Tibial nerve (tissue), 4 donors: ENCODE measurements at places on chromosomes 1 and 21. TPM values are rescaled to one million over a fixed set of nuclear protein-coding genes. Genes with fewer than 3 reads are reported as not detected.

The MTARC2 gene
- total RNA-seq, result 24.3 TPM

DNA sequence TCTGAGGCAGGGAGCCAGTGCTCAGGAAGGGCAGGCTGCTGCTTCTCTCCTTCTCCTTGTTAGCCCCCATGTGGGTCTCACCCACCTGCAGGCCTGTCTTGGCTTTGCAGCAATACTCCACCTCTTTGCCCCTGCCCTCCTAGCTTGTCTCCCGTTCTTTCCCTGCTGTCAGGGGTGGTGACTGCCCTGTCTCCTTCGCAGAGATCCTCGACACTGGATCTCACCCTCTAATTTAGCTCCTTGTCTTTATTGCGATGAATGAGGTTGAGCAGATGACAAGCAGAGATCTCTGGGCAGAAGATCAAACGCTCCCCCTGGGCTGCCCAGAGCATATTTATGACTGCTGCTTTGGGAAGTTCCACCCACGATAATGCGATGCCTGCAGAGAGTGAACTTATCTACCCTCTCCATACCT lies 199.2 kb downstream of the ROR1 start:
- DNase-seq, result no peak

DNA sequence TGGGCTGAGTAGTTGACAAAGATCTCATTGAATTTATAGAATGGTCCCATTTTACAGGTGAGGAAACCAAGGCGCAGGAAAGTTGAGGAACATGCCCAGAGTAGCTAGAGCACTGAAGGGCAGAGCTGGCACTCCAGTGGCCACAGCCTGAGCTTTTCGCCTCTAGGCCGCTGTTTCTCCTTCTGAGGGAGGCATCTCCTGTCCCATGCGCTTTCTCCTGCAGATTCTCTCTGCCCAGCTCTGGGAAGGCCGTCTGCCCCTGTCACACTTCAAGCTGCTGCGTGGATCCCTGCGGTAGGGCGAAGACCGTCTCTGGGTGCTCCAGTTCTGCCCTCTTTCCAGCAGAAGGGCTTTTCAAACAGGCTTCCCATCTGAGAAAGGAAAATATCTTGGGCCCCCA lies 159.9 kb downstream of the ACTL8 start:
- DNase-seq, result no peak

DNA sequence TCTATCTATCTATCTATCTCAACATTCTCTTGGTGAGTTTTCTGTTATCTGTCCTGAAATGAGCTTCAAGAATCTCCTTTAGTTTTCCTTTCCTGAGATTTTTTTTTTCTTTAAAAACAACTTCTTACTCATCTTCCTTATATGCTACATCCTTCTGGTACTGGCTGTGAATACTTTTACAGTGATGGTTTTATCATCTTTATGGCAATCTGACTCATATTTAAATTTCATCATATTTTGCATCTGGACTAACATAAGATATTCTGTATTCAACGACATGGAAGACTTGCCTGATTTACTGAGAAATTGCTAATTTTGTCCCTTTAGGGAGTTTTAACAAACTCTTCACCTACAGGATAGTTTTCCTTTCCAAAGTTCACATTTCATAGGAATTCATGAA lies 33.0 kb downstream of the PDE4B start:
- DNase-seq, result no peak
